A549 treated with Hydrocortisone at 1 μM for 4 hours (cell line): ENCODE measurements at places on chromosomes 16 and 17. TPM values are rescaled to one million over a fixed set of nuclear protein-coding genes. Genes with fewer than 3 reads are reported as not detected.

NPIPA7 gene
- total RNA-seq = 7.5 to 14.1 TPM (median 11.1 TPM) in 5 replicates

HBA1 gene
- total RNA-seq = 1.2 to 2.3 TPM (median 1.8 TPM) in 5 replicates

CEP295NL gene
- total RNA-seq = 0.37 to 0.44 TPM (median 0.41 TPM) in 5 replicates

KRTAP4-5 gene
- not detected in 5 replicates for total RNA-seq

KRTAP4-8 gene
- total RNA-seq = not detected in 5 replicates

TMEM186 gene
- total RNA-seq = 13.0 to 14.9 TPM (median 13.7 TPM) in 5 replicates

PLA2G10 gene
- 0.28 to 0.63 TPM (median 0.52 TPM) in 5 replicates for total RNA-seq

KIFC3 gene
- 115 to 142 TPM (median 135 TPM) in 5 replicates for total RNA-seq

ZP2 gene
- not detected in 5 replicates for total RNA-seq

CHD9NB gene
- total RNA-seq = 0.86 to 1.3 TPM (median 1.1 TPM) in 5 replicates

MT1A gene
- 22.0 to 34.8 TPM (median 26.9 TPM) in 5 replicates for total RNA-seq

CCL7 gene
- 0.14 to 0.24 TPM (median 0.21 TPM) in 3 of 5 replicates, not detected in the others for total RNA-seq

CETP gene
- not detected in 5 replicates for total RNA-seq
